ENCODE measurements at places on chromosomes 1 and 21.

GRCh38 chr1:225349826-225350225 is 78.0 kb downstream of the LBR start:
- DNase-seq, result no peak

DNA sequence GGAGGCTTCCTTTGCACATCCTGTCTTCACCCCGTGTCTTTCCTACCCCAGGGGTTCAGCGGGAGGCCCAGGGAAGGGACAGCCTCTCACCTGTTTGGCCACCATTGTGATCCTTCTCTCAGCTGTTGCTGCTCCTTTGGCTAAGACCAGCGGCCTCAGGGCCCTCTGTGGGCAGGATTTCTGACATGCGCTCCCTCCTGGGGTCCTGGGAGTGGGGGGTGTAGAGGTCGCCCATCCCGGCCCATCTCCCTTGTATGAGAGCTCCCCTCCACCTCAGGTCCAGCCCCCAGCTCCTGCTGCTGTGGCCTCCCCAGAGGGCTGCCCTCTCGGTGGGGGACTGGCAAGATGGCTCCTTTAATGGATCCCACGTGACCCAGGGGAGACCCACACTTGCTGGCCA is 120.5 kb downstream of the PRDM2 start:
- no peak for DNase-seq

DNA sequence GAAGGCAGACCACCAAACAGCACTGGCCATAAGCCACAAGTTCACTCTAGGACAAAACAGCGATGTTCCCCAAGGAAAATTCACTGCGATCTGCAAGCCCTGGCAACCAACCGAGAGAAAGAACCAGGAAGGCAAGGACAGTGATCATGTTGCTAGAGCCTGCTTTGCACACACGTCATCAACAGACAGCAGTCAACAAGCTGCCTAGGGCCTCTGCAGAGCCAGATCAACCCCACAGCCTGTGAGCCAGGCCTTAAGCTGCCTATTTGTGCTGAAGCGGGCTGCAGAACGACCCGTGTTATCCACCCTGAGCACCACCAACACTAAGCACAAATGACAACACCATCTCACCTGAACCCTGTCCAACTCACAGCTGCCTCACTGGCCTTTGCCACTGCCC is 6.2 kb upstream of the YRDC start:
- no peak for DNase-seq

- DNase-seq, result no peak
These were observed 872 bp upstream of the PINK1 start for GRCh38 chr1:20632386-20632785.

- no peak for DNase-seq
These were observed 6.6 kb downstream of the C1orf226 start for GRCh38 chr1:162388083-162388594.

- no peak for DNase-seq
These were observed 66.0 kb upstream of the SLC25A33 start for GRCh38 chr1:9473032-9473807.

DNA sequence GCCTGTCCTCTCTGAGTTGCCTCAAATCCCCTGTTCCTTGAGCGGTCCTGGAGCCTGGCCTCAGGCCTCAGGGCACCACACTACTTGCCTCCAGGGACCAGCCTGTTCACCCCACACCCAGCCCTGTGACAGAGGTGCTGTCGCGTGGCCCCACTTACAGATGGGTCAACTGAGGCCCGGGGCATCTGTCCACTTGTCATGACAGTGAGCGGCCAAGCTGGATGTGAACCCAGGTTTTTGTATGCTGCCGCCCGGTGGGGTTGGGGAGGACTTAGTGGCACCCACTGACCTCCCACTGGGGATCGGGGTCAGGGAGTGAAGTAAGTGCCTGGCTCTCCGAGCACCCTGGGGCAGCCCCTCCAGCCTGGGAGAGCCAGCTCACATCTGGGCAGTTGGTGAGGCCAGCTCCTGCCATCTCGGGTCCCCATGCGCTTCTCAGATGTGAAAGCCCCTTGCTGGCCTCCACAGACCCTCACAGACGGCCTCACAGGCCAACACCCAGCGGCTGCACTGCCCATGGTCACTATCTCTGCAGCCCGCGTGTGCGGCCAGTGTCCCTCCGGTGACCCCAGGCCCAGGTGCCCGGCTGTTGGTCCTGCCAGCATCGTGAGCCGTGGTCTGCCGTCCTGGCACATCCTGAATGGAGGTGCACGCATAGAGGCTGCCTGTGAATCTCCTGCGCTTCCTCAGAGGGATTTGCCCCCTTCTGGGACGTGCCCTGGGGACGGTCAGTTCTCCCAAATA is 9.3 kb upstream of the FAAP20 start:
- DNase-seq, result no peak

GRCh38 chr1:116912846-116913245 is 3.1 kb downstream of the PTGFRN start:
- DNase-seq, result no peak

- DNase-seq, result no peak
These were observed 24.8 kb upstream of the USH2A start for GRCh38 chr1:216448011-216448510.

DNA sequence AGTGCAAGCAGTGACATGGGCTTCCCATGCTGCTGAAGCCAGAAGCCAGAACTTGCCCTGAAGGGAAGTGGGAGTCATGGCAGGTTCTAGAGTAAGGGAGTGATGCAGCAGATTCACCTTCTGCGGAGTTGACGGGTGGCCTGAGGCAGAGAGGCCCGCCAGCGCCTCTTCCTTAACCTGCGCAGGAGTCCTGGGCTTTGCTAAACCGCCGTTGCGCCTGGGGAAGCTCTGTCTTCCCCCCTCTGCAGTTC is 67.3 kb downstream of the OBSCN start:
- DNase-seq, result no peak

DNA sequence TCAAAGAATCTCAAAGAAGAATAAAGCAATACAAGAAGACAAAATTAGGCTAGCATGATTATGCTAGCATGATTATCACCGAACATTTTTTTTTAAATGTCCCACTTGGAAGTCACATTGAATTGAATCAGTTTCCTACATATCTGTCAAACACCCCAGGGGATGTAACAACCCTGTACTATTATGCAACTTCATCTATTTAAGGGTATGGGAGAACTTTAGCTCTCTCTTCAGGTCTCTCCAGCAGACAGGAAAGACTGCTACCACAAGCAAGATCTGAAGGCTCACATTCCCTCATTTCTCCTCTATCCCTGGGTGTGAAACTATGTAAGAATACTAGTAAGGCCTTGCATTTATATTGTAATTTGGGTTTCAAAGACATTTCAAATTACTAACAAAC is 52.8 kb downstream of the EDEM3 start:
- no peak for DNase-seq

DNA sequence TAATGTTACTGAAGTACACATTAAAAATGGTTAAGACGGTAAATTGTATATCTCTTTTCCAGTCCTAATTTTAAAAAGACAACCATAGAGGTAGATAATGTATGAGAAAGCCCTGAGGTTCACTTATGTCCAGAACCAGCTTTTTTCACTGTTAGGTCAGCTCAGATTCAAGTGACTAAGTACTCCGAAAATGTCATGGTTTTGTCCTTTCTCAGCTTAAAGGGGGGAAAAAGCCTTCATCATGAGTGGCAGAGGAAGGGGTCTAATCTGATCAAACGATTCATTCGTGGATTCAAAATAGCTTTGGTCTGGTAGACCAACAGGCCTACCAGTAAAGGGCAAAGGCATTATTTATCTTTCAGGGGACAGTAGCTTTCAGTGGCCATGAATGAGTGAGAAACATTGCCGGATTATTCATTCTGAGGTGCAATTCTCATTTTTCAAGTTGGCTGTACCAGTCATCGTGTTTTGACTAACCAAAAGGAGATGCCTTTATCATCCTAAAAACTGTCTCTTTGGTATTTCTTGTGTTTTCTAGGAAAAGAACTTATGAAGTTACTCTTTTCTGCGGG is 208.4 kb downstream of the HHIPL2 start:
- DNase-seq, result no peak

DNA sequence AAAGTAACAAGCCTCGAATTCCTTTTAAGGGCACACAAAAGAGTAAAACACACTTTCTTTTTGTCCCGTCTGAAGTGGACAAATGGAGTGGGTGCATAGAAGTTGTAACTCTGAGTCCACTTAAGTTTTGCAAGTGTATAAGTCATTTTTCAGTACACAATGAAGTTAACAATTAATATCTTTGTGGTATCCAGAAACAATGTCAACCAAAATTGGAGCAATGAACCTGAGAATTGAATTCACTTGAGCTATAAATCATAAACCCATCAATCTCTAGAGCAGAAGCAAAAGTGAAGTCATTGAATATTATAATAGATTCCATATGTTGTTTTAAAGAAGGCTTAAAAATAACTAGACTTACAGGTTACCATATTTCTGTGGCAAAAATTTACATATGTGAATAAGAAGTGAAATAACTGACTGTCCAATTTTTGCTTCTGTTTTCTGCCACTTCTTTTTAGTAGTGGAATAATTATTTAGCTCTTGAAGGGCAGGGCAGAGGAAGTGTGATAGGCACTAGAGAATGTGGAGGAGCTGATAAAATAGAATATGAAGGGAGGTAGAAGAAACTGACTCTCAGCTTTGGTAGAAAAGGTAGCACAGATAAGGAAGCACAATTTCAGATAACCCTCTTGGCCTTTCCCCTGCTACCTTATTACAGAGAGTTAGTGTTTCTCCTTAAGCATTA is 73.9 kb upstream of the RGL1 start:
- DNase-seq, result no peak

- DNase-seq, result no peak
These were observed 20.6 kb downstream of the SYNC start for GRCh38 chr1:32681999-32682398.

GRCh38 chr1:21154717-21155116 is 22.0 kb downstream of the EIF4G3 start:
- no peak for DNase-seq

DNA sequence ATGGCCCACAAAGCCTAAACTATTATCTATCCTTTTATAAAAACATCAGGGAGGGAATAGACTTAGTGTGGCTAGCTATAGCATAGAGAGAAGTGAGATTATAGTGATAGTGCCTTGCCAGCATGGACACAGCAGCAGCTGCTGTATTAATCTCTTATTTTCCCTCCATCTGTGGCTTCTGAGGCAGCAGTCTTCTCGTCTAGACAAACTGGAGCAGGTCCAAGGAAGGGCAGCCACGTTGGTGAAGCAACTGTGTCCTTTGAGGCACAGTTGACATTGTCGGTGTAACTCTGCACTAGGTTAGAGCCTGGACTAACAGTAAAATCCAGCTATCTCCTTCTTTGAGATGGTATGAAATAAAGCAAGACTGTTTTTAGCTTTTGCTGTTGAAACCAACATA is 131.3 kb downstream of the CACHD1 start:
- DNase-seq, result no peak

DNA sequence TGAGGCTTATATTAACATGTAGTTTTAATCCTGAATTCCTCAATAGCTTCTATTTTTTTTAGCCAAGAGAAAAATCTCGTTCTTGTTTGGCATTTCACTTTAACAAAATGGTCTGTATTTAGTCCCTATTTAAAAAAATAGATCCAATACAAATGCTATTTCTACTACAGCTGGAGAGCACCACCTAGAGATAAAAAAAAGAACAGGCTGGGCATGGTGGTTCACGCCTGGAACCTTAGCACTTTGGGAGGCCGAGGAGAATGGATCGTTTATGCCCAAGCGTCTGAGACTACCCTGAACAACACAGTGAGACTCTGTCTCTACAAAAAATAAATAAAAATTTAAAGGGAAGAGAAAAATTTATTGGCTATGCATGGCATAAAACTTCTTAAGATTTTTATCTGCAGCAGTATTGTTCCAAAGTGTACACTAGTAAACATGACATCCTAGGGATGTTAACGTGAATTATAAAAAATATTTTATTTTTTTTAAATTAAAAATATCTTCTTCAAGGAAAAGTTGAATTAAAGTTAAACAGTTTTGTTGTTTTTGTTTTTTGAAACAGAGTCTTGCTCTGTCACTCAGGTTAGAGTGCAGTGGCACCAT is 4.4 kb downstream of the ST7L start:
- DNase-seq, result no peak

GRCh38 chr1:6011161-6011945 is 19.1 kb upstream of the NPHP4 start:
- no peak for DNase-seq

GRCh38 chr1:7463526-7463925 is 307.6 kb upstream of the VAMP3 start:
- DNase-seq, result no peak

GRCh38 chr1:103416681-103417286 is 108.7 kb upstream of the RNPC3 start:
- DNase-seq, result no peak

DNA sequence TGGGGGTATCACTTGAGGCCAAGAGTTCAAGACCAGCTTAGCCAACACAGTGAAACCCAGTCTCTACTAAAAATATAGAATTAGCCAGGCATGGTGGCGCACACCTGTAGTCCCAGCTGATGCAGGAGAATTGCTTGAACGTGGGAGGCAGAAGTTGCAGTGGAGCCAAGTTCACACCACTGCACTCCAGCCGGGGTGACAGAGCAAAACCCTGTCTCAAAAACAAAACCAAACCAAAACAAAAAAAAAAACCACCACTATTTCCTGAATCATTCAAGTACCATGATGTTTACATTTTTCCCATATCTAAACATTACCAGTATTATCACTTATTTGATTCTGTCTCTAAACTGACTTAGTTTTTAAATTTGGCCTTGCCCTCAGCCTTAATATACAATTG is 29.5 kb downstream of the TUT4 start:
- no peak for DNase-seq

DNA sequence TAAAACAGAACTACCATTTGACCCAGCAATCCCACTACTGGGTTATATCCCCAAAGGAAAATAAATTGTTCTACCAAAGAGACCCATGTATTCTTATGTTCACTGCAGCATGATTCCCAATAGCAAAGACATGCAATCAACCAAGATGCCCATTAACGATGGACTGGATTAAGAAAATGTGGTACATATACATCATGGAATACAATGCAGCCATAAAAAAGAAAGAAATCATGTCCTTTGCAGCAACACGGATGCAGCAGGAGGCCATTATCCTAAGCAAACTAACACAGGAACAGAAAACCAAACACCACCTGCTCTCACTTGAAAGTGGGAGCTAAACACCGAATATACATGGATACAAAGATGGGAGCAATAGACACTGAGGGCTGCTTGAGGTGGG is 44.2 kb downstream of the SLC35D1 start:
- no peak for DNase-seq

- no peak for DNase-seq
These were observed 120.9 kb downstream of the USP25 start for GRCh38 chr21:15850645-15851044.

DNA sequence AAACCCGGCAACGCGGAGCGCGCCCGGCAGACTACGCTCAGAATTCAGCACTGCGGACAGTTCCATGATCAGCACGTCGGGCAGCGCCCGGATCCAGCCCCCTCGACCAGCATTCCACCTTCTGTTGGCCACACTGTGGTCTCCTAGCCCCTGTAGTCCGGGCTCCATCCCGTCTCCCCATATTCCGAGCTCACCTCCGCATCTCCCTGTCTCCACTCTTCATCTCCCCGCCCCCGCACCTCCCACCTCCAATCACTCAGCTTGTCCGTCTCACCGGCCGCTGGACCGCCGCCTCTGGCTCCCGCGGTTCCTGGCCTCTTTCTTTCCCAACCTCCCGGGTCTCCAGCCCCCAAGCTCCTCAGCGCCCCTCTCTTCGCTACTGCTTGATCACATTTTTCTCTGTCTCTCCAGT is 500 bp downstream of the EPHA10 start:
- no peak for DNase-seq

All from activated T-cell treated with anti-CD3 and anti-CD28 coated beads for 4 hours (primary cell).